ENCODE measurements at places on chromosomes 4 and X. TPM values are rescaled to one million over a fixed set of nuclear protein-coding genes. Genes with fewer than 3 reads are reported as not detected.

DNA sequence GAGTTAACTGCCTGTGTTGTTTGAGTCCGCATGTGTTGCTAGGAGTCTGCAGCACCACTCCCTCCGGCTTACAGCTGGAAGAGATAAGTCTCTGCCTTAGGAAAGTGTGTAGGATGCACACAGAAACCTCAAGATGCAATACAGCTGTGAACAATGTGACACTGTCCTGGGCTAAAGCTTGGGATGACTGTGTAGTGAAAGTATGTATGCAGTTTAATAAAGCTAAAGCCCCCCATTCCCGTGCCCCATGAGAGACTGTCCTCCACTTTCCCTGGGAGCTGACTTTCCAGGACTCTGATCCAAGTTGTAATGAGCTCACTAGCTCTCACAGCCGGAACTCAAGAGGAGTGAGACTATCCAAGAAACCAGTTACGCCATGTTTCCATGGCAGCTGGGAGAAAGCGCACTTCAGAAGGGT is 156.6 kb upstream of the FTHL17 start:
- no peak for DNase-seq

The CYLC1 gene
- not detected for polyA plus RNA-seq

The HPGDS gene
- polyA plus RNA-seq: not detected

DNA sequence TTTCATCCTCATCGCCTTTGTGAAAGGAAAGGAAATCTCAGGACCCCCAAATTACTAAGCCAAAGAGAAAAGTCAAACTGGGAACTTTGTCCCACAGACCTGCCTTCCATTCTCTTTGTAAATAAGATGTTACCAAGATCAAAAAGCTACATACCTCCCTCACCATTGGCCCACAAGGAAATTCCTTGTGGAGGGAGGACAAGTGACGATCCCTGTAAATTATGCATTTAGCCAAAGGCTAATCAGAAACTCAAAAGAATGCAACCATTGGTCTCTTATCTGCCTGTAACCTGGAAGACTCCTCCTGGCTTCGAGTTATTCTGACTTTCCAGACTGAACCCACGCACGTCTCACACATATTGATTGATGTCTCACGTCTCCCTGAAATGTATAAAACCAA is 70.3 kb downstream of the SHOX start:
- no peak for DNase-seq

GRCh38 chr4:88828842-88829571 is 131.4 kb upstream of the NAP1L5 start:
- DNase-seq: no peak

The ARMCX2 gene
- 0.67 TPM for polyA plus RNA-seq

DNA sequence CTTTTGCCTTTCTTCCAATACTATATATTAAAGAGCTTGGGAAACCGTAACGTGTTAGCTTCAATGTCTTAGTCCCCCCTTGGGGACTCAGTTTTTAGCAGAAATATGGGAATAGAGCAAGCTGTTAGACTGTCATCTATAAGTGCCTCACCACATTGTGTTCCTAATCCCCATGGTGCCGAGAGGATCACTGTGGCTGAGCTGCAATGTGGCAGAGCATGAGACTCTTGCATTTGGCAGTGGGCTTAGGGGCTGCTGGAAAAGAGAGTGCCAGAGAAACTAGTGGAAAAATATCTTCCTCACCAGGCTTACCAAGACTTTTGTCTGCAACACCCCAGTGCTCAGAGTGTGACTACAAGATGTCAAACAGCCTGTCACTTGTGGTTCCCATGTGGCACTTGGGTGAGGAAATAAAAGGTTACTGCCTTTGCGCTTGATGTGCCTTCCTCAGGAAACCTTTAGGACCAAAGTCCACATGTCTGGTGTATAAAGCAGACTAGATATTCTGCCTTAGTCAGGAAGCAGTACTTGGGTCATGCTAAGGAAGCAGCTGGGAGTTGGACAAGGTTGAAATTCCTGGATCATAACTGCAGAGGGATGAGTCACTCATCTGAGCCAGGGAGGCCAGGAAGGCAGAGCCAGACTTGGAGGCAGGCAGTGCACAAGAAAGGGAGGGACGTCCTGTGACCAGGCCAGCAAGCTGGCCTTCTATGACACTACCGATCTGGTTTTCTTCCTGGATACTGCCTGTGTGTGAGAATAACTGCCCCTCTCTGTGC is 9.7 kb upstream of the MAGEA4 start:
- no peak for DNase-seq

- no peak for DNase-seq
Observed at GRCh38 chrX:68988865-68989264, 160.0 kb downstream of the EFNB1 start.

- no peak for DNase-seq
Observed at GRCh38 chr4:108881986-108882385, 119.1 kb upstream of the ETNPPL start.

- DNase-seq: no peak
Observed at GRCh38 chrX:106247162-106247561, 79.1 kb downstream of the PWWP3B start.

Data from CD4-positive, alpha-beta memory T cell (primary cell).